ENCODE measurements at places on chromosomes 12 and 14.

GRCh38 chr14:37278636-37279538, 81.2 kb downstream of the MIPOL1 start:
- DNase-seq: no peak

DNA sequence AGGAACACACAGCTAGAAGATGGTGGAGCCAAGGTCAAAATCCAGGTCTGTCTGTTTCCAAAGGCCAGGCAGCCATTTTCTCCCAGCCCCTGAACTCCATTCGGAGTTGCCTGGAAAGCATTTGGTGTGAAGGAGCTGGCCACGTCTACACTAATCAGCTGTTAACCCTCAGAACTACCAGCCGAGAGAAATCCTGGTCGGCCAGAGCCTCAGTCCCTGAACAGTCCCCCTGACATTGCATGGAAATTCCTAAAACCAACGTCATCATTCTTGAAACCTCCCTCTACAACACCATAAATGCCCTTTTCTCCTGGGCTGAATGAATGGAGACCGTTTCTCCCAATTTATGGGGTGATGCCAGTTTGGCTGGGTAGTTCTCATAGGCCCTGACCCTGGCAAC, 245.6 kb downstream of the SLC41A2 start:
- no peak for DNase-seq

DNA sequence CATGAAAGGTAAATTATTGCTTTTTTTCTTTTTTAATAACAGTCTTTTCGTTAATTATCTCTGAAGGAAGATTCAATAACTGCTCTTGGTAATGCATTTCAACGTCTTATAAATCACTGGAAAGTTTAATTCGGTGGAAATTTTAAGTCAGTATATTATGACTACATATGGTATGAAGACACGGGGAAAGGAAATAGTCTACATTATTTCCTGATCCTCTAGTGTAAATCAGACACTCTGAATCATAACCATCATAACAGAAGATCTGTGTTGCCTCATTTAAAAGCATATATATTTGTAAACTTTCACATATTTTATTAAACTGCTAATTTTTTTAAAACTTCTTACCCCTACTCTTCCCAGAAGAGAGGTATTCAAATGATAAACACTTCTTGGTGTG, 53.7 kb downstream of the EFCAB11 start:
- no peak for DNase-seq

- no peak for DNase-seq
Observed at GRCh38 chr14:54650331-54650958, 83.5 kb downstream of the SAMD4A start.

- no peak for DNase-seq
Observed at GRCh38 chr14:56962444-56963080, 152.3 kb upstream of the OTX2 start.

DNA sequence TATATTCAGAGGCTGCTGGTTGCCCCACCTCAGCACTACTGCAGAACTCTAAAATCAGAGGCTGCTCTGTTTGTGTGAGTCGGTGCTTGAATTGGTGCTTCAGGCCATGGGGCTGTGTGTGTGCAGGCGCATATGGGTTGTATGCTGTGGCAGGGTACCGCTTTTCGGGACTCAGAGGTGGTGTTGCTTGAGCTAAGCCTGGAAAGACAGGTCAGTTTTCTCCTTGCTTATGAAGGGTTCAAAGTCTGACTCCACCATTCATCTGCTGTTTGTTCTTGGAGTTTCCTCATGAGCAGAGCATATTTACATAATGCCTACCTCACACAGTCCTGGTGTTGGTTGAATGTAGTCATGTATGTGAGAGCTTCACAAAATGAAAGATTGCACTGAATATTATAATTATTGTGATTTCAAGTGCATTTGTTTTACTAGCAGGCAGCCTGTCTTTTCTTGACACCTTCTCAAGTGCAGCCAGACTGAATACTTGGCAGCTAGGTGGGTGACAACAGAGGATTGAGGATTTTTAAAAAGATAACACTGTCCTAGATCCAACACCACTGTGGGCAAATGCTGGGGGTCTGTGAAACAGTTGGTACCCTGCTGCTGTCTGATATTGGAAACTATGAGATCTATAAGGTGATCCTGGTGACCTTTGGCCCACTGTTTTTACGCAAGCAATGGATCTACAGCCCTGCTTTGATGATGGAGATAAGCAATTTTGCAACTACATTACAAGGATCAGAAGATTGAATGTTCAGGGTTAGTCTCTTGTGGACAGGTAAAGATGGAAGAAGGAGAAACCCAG, 1.0 kb upstream of the ANG start:
- DNase-seq: no peak

GRCh38 chr12:47234576-47235141, 154.9 kb upstream of the AMIGO2 start:
- no peak for DNase-seq

DNA sequence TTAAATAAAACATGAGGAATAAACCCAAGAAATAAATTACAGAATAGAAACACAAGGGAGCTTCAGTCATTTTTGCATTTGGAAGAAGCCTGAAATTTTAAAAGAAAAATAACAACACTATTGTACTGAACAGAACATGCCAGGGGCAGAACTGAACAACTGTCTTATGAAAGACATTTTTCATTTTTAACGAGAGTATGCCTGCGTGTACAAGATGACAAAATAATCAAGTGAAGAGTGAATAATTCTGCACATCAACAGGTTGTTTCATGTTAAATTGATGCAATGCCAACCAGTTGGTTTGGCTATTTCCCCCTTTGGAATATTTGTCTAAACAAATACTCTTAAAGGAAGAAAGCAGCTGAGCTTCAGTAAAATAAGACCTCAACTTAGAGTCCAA, 103.3 kb upstream of the BTG1 start:
- DNase-seq: no peak

Data from AG09309 (cell line).